NCI-H226 (cell line): ENCODE measurements at places on chromosomes 2 and 18.

DNA sequence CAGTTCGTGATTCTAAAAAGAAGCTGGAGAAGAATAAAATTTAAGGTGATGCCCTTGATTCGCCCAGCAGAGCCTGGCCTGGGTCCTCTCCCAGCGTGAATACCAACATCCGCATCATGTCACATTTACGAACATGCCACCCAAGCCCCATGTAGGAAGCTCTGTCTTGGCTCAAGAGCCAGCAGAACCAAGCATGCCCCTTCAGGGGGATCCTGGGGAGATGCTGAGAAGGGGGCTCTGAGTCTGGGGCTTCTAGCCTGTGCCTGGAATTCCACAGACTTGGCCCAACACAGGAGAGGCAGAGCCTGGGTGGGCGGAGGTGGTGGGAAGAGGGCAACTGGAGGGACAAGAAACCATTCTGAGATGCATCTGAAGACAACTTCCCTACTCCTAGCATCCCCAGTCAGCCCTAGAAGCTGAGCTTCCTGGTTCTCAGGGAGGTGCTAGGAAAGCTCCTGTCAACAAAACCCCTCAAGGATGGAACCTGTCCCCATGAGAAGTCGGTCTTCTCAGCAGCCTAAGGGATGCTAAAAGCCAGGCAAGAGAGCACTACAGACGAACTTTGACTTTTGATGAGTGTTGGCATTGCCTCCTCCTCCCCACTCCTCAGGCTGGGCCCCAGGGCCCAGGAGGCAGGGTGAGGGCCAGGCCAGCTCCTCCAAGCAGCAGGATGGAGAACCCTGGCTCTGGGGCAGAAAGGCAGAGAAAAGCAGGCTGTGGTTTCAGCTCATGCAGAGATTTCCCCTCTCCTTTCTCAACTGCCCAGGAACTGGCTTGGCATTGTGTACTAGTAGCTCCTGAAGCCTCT is 57.9 kb downstream of the POLR1A start:
- DNase-seq: no peak

- peak; percentile 29 for DNase-seq
Observed at GRCh38 chr2:216698895-216699294, 3.5 kb upstream of the IGFBP5 start.

DNA sequence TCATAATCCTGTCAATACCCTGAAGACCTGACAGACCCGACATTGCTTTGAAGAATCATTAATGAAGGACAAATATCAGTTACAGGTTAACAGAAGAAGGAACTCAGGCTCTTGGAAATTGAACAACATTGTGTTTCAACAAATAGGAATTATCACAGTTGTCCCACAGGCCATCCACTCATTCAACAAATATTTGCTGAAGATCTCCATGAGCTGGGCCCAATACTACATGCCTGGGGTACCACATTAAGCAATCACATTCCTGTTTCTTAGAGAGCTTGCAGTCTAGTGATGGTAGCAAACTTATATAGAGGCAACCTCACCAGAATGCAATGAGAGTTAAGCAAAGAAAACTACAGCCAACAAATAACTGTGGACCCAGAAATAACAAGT is 671.6 kb upstream of the ACVR2A start:
- DNase-seq: peak; percentile 64

- DNase-seq: no peak
Observed at GRCh38 chr18:27298214-27298804, 113.2 kb upstream of the CHST9 start.

GRCh38 chr2:26067980-26068507 is 34.2 kb downstream of the RAB10 start:
- no peak for DNase-seq

DNA sequence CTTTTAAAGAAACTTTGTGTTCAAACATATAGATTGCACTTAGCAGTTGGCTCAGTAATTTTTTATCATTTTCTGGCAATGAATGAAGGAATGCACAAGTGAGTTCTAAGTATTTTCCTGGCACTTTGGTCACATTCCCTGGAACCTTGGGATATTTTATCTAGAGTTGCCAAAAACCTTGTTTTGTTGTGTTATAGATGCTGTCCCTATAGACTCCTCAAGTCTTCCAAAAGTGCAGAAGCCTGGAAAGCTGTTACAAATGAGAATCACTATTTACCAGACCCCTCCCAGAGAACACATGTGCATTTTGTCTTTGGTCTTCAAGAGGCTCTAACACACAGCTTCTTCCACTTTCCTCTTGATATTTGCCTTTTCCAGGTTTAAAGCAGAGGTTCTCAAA is 108.3 kb downstream of the RND3 start:
- DNase-seq: no peak

DNA sequence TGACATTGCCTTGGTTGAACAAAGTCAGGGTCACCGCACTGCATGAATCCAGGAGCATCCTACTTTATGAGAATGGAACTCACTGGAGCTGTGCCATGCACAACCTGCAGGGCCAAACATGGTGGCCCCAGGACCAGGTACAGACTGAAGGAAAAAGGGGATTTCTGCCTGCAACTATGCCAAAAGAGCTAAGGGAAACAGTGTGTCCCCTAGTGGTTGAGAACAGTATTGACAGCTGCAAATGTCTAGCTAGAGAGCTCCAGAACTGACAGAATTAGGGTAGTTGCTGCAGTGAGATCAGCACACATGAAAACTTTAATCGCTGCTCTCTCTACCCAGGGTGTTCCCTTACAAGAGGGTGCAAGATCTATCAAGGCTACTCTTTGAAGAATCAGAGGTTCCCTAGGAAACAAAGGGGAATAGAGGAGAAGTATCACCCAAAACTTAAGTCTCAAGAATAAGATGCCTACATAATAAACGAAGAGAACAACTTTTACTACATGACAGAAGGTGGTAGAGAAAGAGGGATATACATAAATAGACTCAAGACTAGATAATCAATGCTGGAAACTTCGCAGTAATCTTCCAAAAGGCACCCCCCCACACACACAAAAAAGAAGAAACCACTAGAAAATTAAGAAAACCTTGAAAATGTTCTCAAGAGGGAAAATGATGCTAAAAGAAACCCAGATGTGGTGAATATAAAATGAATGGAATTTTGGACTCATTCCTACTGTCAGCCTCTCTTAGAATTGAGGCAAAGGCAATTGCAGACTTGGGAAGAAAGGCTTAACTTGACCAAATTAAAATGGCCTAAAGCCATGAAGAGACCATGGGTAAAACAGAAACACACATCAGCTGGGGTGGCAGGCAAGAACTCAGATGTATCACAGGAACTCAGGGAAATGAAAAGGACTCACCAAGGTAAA is 43.6 kb upstream of the IHH start:
- DNase-seq: peak; percentile 25

GRCh38 chr2:181861379-181861778 is 30.2 kb upstream of the ITPRID2 start:
- no peak for DNase-seq

DNA sequence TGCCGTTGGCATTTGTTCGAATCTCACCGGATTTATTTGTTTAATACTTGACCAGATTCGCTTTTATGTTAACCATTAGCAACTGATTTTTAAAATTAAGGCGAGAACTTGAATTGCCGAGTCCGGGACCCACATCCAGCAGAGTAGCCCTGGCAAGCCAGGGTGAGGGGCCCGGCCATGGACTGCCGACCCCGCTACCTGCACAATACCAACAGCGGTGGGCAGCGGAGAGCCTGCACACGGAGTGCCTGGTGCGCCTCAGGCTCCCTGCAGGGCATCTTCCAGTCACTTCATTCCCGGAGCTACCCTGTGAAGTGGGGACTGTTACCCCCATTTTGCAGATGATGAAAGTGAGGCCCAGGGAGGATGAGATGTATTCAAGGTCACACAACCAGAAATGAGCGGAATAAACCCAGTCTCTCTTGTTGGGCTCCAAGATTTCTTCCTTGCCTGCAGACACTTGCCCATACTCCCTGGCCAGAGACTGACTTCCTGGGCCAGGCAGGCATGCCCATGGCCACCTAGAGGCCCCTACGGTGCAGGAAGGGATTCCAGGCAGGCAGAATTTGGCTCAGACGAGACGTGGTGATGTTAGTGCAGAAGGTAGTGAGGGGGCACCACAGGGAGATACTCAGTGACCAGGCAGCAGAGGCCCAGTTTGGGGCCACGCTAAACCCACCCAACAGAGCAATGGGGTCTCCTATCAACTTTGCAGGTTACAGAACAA is 2.9 kb downstream of the FBLN7 start:
- DNase-seq: no peak

DNA sequence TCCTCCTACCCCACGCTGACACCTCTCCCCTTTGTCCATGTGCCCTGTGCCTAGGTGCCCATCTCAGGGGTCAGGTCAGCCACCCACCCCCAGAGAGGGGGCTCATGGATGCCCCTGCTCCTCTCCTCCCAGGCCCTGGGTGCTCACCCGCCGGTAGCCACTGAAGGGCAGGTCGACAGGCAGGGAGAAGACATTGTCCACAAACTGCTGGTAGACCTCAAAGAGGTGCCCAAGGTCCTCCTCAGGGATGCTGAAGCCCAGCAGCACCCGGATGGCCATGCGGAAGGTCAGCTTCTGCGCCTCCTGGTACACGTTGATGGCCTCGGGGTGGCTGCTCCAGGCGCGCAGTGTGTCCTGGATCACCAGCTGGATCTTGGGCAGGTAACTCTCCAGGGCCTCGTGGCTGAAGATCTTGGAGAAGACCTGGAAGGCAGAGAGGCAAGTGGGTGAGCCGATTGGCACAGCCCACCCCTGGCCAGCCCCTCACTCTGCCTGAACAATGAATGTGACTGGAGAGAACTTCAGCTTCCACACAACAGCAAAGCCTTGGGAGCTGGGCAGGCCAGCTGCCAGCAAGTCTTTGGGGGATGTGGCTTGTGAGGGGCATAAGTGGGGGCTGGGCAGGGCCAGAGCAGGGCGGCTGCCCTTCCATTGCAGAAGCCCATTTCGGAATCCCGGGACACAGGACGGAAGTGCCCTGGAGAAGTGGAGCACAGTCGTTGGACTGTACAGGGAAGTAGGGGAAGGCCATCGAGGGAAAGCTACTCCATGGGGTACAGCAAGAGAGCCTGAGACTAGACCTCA is 12.5 kb downstream of the CYP26B1 start:
- no peak for DNase-seq

DNA sequence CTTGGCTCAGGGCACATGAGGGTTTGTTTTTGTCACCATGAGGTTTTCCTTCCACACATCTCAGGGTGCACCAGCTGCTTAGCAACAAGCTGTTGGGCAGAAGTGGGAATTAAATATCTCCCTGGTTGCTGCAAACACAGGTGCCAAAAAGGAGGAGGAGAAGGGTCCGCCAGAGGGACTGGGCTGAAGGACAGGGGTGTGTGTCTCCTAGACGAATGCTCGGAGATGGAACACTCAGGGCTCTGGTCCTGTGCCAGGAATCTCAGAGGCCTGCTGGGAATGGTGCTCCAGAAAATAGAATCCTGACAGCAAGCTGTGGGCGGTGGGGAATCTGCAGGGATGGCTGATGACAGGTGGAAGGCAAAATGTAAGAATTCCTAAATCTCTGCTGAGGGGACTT is 94.5 kb downstream of the VSNL1 start:
- no peak for DNase-seq

GRCh38 chr2:45115181-45115580 is 105.9 kb upstream of the SIX2 start:
- no peak for DNase-seq

- DNase-seq: no peak
Observed at GRCh38 chr2:220756653-220757052, 815.5 kb downstream of the EPHA4 start.

DNA sequence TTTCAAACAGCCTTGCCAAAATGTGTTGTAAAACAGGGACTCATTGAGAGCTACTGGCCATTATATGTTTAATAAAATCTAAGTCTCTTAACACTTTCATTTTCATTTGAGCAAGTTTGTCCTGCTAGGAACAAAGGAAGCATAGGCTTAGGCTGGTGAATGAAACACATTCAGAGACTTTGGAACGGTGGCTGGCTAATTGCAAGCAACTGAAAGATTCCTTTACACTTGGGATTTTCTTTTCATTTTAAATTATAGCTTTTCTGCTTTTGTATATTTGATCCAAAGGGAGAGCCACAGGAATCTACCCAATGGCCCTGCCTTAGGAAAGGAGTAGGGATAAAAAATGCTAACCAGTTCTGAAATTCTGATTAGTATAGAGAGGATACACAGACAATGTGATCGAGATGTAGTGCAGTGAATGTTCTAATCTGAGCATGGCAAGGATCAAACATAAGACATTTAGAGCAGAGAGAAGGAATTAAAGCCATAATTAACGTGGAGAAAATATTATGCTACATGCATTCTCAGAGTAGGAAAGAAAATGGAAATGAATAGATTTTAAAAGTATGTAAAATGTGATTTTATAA is 911.4 kb upstream of the SLC39A10 start:
- DNase-seq: no peak

- DNase-seq: no peak
Observed at GRCh38 chr2:20972792-20973565, 70.9 kb downstream of the APOB start.

DNA sequence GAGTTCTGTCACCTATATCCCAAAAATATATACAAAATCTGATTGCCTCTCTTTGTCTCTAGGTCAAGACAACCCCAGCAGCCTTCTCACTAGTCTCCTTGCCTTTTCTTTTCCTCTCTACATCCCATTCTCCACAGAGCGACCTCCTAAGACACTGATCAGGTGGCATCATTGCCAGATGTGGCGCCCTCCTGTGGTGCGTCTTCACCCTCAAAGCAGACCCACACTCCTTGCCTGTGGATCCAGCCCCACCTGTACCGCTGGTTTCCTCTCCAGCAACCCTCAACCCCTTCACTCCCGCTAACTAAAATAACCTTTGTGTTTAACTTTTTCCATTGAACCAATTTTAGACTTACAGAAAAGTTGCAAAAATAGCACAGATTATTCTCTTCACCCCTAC is 273.3 kb downstream of the GLI2 start:
- no peak for DNase-seq

GRCh38 chr2:120520929-120521912 is 175.3 kb downstream of the INHBB start:
- DNase-seq: peak; percentile 22

DNA sequence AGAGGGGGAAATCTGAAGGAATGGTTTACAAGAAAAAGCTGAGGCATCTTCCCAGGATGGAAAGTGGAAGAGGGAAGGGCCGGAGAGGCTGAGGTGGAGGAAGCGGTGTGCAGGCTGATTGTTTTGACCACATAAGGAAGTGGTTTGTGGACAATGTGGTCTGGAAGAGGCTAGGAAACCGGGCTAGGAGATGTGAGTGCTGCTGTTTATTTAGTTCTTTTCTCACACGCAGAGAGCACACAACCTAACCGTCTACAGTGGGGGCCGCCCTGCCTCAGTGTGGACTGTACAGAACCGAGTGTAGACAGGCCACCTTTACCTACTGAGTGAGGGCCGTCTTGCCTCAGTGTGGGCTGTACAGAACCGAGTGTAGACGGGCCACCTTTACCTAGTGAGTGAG is 251.7 kb upstream of the PXDN start:
- no peak for DNase-seq

DNA sequence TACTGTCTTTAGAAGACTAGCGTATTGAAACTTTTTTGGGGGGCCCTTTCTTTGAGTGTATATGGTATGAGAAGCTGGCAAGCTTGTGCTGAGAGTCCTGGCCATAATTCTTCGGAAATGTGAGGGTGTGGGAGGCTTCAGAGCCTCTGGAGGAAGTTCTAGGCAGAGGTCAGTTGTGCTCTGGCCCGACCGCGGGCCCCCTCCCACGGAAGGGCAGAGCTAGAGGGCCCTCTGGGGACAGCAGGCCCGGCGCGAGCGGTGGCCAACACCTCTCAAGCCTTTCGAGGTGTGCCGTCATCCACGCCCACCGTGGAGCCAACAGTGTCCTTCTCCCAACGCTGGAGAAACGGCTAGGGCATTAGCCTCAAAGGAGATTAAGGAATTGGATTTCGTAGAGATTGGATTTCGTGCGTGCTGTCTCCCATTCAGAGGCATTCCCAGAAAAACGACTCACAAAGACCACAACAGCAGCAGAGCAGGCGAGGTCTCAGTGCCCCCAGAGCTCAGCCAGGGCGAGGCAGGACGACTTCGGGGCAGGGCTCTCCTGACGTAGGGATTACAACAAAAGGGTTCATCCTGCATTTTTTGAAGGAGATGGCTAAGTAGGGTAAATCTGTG is 2.2 kb upstream of the MTCL1 start:
- no peak for DNase-seq
